ENCODE measurements at places on chromosomes 2 and 18. TPM values are rescaled to one million over a fixed set of nuclear protein-coding genes. Genes with fewer than 3 reads are reported as not detected.

DNA sequence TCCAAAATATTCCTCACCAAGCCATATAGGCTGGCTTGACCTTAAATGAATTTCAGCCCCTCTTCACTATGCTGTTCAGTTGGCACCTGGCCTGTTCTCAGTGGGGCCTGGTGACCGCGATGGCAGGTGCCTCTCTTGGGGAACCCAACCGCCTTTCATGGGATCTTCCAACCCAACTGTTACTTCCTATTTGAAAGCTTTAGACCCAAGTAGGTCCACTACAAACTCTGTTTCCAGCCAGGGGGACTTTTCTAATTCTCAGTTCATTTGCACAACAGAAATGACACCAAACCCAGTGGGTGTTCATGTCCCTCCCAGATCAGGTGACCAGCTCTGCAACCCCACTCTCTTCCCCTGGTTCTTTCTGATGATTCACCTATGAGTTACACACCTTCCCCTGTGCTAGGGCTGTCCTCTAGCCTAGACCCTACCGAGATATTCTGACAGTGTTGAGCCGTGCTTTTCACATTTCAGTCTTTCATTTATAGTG is 35.6 kb upstream of the NDUFV2 start:
- DNase-seq = no peak

NDC80 gene
- 1.3 TPM for total RNA-seq

DNA sequence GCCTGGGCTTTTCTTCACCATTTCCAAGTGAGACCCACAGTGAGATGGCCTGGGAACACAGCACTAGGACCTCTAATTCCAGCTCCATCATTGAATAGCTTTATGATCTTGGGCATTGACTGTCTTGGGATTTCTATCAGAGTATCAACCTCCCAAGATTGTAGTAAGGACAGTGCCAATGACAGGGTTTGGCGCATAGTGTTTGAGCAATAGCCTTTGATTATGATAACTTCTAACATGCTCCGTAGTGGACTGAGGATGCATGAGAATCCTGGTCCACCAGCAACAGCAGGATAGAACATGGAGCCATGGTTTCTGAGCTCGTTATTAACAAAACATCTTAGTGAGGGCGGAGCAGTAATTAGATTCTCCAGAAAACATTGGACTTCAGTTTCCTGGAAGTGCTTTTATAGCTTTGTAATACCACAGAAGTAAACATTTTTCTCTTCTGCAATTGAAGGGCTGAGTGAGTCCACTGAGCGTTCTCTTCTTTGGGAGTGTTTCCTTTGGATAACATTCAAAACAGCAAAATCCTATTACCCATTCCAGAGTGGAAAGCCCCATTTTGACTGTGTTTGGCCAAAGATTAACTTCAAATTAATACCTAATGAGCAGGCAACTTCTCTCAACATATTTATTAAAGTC is 63.7 kb downstream of the IL1R2 start:
- DNase-seq = no peak

DNA sequence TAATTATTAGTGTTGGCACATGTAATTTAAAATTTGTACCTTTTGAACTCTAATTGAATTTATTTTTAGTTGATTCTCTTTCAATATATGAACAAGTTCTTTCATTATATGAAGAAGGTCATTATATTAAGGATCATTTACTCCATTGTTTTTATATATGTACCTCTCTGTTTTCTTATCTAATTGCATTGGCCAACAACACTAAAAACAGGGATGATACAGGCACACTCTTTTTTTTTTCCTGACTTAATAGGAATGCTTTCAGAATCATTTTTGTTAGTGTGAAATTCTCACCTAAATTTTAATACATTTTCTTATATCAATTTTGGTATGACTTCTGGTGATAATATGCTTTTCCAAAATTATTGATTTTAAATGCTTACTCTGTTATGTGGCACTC is 75.0 kb upstream of the SCN1A start:
- no peak for DNase-seq

DNA sequence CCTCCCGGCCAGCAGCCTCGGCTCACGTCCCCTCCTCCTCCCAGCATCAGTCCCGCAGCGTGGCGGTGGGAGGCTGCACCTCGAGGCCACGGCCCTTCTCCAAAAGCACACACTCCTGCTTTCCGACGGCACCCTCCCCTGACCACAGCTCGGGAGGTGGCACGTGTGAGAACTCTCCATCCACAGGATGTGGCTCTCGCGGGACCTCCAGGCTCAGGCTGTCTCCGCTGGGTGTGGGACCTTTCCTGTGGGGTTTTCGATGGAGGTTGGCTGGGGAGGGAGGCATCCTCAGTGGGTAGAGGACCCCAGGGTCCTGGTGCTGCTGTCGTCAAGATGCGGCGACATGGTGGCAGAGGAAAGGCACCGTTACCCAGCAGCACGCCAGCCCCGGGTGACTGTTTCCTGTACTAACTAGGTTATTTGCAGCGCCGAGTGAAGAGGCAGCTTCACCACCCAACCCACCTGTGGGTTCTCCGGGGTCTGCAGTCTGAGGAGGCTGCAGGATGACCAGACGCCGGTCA is 42.8 kb upstream of the KCNG2 start:
- no peak for DNase-seq

GRCh38 chr2:10303694-10304378 is 1.1 kb downstream of the HPCAL1 start:
- DNase-seq = peak; percentile 71

RAB3GAP1 gene
- total RNA-seq = 50.3 TPM

ZFP36L2 gene
- total RNA-seq = 172 TPM

GRCh38 chr2:39737661-39738060 is 41.4 kb downstream of the THUMPD2 start:
- DNase-seq = no peak

- DNase-seq = no peak
Observed at GRCh38 chr2:215439404-215439803, 3.5 kb upstream of the FN1 start.

CPO gene
- 0.89 TPM for total RNA-seq

DNA sequence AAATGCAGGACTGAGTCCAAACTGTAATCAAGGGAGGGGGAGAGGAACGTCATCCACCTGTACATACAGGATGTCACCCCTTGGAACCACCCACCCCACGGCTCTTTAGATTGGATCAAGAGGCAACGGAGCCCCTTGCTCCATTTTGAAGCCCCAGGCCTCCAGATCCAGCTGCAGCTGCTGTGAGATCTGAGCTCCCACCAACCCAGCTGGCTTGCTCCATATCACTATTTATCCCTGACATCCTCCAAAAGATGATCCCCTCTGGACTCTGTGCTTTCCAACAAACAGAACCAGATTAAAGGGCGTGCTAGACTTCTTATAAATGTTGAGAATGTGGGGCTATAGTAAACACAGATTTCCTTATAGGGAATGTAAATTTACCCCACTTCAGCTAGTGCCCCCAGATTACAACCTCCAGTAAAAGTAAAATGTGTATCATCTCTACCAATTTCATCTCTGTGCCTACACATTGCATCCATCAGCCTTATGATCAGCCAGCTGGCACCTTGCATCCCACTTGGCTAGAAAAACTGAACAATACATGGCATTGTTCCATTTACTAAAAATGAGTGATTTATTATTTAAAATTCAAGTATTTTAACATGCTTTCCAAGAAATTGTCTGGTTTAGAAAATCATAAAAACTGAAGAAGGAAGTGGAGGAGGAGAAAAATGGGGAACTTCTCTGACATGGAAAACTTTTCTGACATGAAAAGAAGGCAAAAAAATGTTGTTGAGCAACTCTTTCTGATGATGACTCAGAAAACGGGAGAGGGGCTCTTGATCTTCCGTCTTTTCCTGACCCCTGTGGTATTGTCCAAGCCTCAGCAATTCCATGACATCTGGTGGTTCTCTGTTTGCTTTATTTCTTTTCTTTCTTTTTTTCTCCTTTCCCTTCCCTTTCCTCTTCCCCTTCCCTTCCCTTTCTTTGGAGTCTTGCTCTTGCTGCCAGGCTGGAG is 262.6 kb upstream of the THUMPD2 start:
- no peak for DNase-seq

GRCh38 chr2:20494241-20494640 is 47.4 kb downstream of the RHOB start:
- DNase-seq = no peak

DNA sequence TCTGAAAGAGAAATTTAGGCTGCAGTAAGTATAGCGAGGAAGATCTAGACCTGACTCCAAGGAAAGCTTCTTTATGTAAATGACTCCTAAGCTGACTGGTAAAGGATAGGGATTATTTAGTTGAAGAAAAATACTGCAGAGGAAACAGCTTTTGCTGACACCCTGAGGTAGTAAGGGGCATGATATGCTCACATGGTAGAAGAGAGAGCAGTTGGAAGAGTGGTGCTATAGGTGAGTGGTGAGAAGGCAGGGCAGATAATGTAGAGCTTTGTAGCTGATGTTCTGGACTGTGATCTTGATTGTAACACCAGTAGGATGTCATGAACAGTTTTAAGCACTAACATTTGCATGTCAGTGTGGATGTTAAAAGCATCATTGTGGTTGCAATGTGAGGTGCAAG is 639.1 kb upstream of the SLC39A10 start:
- no peak for DNase-seq

UGT1A4 gene
- total RNA-seq = not detected

- DNase-seq = no peak
Observed at GRCh38 chr2:128619471-128620325, 301.0 kb upstream of the HS6ST1 start.

GRCh38 chr2:181104512-181105115 is 124.2 kb downstream of the UBE2E3 start:
- DNase-seq = no peak

GRCh38 chr18:58819051-58819450 is 45.6 kb upstream of the ZNF532 start:
- DNase-seq = no peak

TANC1 gene
- total RNA-seq = 50.3 TPM

- no peak for DNase-seq
Observed at GRCh38 chr2:95387358-95387757, 15.2 kb upstream of the FAHD2A start.

DNA sequence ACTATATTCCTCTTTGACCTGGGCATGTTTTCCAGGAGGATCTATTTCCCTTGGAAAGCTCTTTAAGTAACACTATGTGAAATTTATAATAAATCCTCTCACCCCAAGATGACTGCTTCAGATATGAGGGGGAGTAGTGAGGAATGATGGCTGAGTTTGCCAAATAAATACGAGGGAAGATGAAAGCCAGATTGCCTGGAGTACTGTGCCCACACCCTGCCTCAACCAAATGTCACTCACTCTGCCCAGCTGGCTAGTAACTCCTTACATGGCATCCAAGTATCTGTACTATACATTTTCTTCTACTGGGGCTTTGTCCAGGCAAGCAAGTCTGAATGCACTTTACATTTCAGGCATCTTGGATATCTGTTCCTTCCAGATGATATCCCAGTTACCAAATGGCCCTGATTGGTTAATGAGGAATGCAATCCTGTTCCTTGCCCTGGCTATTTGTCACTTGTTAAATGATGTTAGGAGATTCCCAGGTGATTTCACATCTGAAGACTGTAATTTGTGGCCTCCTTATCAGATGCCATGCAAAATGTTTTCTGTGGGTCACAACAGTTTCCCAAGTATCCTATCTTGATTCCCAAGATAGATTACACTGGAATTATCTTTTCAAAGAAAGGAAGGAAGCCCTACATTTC is 191.8 kb downstream of the IKZF2 start:
- DNase-seq = no peak

INO80B gene
- total RNA-seq = 38.2 TPM

- DNase-seq = no peak
Observed at GRCh38 chr18:49321797-49322461, 138.5 kb downstream of the DYM start.

SOWAHC gene
- 30.9 TPM for total RNA-seq

GRCh38 chr2:64640153-64641044 is 13.3 kb downstream of the SERTAD2 start:
- DNase-seq = no peak

GRCh38 chr2:160247296-160248035 is 47.4 kb upstream of the ITGB6 start:
- DNase-seq = no peak

DNA sequence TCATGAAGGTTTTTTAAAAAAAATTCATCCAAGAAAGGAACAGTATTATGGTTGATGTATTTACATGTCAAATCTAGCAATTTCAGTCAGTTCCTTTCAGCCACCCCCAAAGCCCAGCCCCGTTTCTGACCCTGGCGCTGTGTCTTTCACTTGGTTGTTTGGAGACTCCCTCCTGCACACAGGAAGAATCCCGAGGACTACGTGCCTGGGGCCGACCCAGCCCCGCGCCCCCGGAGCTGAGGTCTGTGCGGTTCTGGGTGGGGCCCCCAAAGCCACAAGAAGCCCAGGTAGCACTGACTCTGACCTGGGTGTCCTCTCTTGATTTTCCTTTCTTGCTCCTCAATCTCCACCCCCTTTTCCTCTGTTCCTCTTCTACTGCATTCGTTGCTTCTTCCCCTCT is 49.1 kb downstream of the TRAPPC12 start:
- no peak for DNase-seq

DNA sequence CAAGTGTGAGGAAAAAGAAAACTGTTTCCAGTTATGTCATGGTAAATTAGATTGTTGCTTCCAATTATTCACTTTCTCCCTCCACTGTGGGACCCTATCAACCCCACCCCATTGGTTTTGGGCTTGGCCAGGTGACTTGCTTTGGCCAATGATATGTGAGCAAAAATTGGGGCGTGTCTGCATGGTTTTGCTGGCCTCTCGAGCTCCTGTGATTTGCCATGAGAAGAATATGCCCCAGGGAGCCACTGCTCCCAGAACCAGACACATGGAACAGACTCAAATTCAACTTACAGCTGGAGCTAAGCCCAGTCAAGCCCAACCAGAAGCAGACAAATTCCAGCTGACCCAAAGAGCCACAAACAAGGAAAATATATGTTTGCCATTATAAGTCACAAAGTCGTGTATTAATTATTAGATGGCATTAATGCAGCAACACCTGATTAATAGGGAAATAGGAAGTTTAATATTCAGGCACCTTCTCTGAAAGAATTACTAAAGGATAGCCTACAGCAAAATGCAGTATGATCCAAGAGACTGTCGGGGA is 248.9 kb downstream of the ANAPC1 start:
- no peak for DNase-seq

- DNase-seq = no peak
Observed at GRCh38 chr2:212327171-212327809, 211.3 kb downstream of the ERBB4 start.

- DNase-seq = no peak
Observed at GRCh38 chr2:74239346-74239745, 40.9 kb downstream of the MTHFD2 start.

GRCh38 chr2:119068154-119068725 is 90.3 kb downstream of the C1QL2 start:
- no peak for DNase-seq

GAL3ST2 gene
- not detected for total RNA-seq

DNA sequence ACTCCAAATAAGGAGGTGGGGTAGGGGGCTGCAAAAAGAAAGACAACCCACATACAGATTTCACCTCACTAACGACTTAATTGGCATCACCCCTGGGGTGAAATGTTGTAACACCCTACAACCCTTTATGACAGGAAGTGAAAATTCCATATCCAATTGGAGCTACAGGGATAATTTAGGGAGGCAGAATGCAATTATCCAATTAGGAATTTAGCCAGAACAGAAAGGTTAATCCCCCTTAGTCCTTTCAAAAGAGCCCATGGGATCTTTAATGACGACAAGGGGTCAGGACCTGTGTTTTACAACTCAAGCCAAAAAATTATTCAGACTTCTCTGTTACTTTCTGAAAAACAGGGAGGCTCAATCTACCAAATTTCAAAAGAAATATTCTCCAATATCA is 1027.1 kb downstream of the TMEM182 start:
- DNase-seq = no peak

GRCh38 chr2:121087117-121087516 is 197.9 kb downstream of the TFCP2L1 start:
- no peak for DNase-seq

GRCh38 chr18:40832362-40832761 is 1122.7 kb upstream of the PIK3C3 start:
- DNase-seq = no peak

Data from sciatic nerve (tissue), 2 donors.